Dorsolateral prefrontal cortex (tissue), 122 donors: ENCODE measurements at places on chromosomes 13 and 19.
A peak's percentile ranks its signal among the peaks of the same experiment; 100 is the strongest.

DNA sequence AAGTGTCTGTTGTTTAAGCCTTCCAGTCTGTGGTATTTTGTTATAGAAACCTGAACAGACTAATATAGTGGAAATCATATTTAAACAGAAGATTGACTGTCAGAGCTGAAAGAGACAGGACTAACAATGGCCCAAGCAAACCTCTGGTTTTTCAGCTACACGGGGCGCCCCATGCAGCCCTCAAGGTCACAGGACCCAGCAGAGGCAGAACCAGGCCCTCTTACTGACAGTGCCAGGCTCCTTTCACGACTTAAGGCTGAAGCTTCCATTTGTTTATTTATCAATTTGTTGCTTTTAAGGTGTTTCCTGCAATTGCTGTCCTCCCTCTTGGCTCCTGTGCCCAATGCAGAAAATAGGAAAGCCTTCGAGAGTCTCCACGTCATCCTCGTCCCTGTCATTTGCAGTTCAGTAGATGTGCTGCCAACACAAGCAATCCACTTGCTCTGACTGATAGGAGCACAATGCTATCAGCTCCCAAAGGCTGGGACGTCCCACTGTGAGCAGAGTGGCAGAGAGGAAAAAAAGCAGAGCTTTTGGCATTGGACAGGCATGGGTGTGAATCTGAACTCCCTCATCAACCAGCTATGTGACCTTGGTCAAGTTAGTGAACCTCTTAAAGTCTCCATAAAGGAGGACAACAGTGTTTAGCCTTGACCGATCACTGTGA is 10.5 kb upstream of the SLC7A1 start:
- no peak for DNase-seq

DNA sequence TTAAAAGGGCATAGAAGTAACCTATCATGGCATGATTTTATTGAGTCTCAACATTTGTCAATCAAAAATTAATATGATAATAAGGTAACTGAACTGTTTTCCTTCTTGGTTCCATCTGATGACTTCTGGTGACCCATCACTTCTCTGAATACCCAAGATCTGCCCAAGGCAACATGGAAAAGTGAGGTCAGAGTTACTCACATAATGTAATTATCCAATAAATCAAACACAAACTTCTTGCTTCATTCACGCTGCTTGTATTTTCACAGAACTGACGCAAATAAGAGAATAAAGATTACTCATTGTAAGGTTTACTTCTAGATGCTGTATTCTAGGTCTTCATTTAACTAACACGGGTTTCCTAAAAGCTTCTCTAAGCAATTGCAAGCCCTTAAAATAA is 361.6 kb downstream of the RBM26 start:
- DNase-seq, result no peak

DNA sequence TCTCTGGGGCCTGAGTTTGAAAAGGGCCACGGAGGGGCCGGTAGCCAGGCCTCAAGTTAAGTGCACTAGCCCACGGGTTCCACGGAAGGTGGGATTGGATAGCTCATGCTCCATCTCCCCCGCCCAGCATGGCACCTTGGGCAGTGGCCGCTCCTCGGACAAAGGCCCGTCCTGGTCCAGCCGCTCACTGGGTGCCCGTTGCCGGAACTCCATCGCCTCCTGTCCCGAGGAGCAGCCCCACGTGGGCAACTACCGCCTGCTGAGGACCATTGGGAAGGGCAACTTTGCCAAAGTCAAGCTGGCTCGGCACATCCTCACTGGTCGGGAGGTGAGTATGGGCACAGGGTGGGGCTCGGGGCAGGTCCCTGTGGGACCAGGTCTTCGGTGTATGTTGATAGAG is 7.8 kb downstream of the MARK4 start:
- no peak for DNase-seq

- DNase-seq, result no peak
Observed at GRCh38 chr13:99299920-99300341, 7.3 kb downstream of the GPR183 start.

GRCh38 chr13:26456650-26457049 is 100.8 kb upstream of the WASF3 start:
- no peak for DNase-seq

GRCh38 chr19:3287814-3288213 is 63.4 kb downstream of the CELF5 start:
- DNase-seq, result no peak

DNA sequence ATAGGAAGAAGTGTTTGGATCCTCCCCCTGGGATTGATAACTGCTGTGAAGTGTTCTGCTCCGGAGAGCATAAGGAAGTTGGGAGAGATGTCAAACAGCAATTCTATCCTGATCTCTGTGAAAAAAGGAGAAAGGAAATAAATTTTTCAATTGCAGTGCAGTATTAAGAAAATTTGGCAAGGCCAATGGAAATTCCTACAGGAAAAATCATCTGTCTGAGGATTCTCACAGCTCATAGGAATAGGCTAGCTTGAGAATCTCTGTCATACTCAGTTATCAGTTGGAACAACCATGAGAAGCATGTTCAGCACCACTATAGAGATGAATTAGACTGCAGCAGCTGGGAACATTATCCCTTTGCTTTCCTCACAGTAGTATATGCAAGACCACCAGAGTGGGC is 1238.9 kb upstream of the MIR17HG start:
- no peak for DNase-seq

- no peak for DNase-seq
Observed at GRCh38 chr13:41054212-41054877, 7.0 kb upstream of the WBP4 start.

- no peak for DNase-seq
Observed at GRCh38 chr13:112450118-112450903, 74.2 kb downstream of the SPACA7 start.

DNA sequence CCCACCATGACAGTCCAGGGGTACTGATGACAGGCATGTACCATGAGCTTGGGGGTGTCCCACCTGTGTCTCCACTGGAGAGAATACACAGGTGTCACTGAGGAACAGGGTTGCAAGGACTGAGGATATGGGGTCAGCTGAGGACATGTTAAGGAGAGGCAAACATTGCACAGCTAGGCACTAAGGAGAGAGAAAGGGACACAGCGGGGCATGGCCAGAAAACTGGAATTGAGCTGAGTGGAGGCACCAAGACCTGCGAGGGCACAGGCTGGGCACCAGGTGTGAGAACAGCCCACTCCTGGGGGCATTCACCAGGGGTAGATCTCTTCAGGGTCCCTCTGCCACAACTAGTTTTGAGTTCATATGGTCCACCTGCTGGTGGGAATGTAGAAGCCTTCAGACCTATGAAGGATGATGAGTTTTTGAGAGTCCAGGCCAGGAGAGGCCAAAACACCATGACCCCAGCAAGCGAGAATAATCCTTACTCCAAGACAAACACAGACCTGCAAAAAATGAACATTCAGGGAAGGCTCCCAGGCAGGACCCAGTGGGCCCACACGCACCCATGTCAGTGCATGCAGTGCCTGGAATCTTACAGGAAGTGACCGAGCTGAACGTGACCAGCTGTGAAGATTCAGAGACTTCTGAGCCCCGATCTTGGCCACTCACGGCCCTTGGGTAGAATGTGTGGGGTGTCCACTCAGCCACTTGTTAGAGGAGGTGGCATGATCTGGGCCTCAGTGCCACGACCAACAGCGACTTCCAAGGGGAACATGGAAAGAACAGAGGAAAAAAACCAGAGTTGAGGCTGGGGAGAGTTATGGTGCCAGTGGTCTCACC is 1.4 kb upstream of the ZNF584 start:
- no peak for DNase-seq

- DNase-seq, result no peak
Observed at GRCh38 chr19:530134-531008, 1.2 kb upstream of the CDC34 start.

DNA sequence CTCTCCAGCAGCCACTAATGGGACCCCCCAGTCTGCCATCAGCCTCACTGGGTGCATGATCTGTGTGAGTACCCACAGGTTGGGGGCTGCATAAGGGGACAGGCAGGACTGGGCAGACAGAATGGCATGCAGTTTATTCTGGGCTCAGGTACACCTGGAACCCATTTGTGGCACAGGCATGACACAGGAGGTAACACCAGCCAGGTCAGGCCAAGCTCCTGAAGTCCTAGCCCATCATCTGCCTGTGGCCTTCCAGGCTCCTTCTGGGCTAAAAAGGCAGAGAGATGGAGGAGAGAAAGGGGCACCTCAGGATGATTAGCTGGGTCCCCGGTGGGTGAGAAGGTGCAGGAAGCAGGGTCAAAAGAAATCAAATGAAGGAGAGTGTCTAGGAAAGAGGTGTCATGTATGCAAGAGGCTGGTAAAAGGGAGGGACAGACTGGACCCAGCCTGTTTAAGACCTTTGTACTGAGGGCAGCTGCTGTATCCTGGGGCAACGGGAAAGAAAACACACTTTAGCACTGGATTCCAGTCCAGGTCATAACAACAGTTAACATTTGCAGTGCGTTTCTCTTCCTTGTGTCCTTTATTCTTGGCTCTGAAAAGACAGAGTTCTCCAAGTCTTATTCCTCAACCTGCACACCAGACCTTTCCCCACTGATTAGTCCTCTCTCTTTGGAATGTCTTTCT is 20.2 kb upstream of the DGKH start:
- no peak for DNase-seq

- DNase-seq, result no peak
Observed at GRCh38 chr13:23984546-23984945, 87.2 kb upstream of the C1QTNF9B start.

GRCh38 chr19:34263745-34264237 is 9.4 kb downstream of the GARRE1 start:
- DNase-seq, result no peak

GRCh38 chr13:104310861-104311260 is 1244.6 kb upstream of the SLC10A2 start:
- no peak for DNase-seq

DNA sequence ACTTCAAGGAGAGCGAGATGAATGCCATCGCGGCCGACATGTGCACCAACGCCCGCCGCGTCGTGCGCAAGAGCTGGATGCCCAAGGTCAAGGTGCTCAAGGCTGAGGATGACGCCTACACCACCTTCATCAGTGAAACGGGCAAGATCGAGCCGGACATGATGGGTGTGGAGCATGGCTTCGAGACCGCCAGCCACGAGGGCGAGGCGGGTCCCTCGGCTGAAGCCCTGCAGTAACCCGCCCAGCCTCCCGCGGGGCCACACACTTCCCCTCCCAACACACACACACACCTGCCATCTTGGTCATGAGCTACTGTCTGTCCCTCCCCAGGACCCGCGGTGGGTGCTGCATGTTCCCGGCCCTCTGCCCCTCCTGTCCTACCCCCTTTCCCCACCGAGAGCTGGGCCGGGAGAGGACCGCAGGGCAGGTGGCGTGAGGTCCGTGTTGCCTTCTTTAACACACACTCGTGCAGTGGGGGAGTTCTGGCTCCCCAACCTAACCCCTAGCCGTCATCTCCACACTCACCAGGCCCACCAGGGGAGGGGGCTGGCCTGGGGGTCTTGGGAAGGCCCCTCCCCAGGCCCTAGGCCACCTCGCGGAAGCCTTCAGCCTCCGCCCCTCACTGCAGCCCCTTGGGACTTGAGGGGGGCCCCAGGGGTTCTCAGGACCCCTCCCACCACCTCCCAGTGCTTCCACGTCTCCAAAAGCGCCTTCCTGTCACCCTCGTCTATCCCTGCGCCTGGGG is 11.8 kb downstream of the STX10 start:
- DNase-seq, result no peak

GRCh38 chr19:45554481-45554880 is 30.1 kb downstream of the OPA3 start:
- no peak for DNase-seq

DNA sequence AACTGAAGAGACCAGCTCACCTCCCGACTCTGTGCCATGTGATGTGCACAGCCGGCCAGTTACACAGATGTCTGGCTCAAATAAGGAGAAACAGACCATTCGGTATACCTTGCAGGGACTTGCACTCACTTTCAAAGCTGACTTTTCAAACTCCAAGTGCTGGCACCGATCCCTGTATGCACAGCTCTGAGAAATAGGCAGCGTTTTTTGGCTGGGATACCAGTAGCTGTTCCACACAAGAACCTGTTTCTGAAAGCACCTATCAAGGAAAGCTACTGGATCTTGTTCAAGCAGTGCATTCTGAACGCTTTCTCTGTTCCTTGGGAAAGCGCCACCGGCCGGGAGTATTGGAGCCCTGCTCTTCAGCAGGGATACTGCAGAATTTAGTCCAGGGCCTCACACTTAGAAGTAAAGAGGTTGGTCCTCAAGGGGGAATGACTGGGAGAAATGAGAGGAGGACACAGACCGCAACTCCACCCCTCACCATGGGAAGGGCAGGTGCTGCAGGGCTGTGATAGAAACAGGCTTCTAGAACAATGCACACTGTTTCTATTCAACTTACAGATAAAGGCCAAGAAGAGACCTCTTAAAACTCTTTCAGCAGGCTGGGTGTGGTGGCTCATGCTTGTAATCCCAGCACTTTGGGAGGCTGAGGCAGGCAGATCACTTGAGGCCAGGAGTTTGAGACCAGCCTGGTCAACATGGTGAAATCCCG is 53.6 kb upstream of the PABPC3 start:
- no peak for DNase-seq

DNA sequence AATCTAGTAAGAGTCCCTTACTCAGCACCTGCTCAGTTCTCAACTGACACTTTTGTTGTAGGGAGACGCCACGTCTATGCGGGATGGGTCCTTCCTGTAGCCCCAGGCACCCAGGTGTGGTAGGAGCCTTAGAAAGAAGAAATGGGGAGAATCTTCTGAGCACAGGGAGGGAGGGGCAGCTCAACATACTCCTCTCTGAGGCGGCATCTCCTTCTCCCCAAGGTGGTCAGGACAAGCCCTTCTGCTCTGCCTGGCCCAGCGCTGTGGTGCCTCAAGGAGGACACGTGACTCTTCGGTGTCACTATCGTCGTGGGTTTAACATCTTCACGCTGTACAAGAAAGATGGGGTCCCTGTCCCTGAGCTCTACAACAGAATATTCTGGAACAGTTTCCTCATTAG is 1.2 kb downstream of the KIR2DL4 start:
- no peak for DNase-seq

- DNase-seq, result no peak
Observed at GRCh38 chr13:97387485-97387839, 46.5 kb upstream of the RAP2A start.

DNA sequence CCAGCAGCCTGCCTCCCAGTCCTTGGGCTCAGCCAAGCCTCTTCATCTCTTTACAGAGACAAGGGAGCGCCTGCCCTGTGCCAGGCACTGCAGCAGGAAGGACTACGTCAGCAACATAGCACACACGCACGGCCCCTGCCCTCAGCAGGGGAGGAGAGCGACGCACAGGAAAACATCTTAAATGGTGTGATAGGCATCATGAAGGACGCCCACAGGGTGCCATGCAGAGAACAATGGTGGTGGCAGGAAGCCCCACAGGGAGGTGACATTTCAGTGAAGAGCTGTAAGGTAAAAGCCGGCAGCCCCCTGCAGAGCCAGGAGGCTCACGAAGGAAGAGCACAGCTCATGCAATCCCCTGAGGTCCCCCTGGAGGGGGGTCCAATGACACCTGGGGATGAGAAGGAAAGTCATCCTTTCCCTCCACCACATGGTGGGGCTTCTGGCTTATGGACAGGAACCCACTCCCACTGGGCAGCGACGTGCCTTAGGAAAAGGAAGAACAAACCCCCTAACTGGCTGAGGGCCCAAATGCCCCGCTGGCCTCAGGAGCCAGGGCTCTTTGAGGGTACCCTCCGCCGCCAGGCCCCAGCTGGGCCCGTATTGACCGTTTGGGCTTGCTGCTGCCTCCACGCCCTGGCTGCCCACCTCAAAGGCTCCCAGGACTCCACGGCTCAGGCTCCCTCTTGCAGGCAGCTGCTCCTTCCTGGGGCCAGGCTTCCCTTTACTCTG is 37.3 kb upstream of the C13orf42 start:
- peak; percentile 5 for DNase-seq
